ENCODE measurements at places on chromosomes 3 and 15.

DNA sequence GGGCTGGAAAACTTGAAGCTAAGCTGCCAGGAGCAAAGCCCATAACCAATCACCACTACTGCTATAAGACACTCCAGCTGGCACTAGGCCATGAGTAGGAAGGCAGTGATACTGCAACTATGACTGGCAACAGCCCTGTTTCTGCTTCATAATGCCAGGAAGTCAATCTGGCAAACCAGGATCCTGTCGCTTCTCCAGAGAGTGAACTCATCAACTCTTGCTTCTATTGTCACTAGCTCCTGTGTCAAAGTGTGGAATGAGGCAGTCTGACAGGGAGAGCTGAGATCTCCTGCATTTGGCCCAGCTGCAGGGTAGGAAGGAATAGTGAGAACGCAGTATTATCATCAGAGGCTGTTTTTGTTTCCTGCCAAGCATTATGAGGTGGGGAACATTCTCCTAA, 105.3 kb downstream of the CTNNB1 start:
- no peak for DNase-seq

DNA sequence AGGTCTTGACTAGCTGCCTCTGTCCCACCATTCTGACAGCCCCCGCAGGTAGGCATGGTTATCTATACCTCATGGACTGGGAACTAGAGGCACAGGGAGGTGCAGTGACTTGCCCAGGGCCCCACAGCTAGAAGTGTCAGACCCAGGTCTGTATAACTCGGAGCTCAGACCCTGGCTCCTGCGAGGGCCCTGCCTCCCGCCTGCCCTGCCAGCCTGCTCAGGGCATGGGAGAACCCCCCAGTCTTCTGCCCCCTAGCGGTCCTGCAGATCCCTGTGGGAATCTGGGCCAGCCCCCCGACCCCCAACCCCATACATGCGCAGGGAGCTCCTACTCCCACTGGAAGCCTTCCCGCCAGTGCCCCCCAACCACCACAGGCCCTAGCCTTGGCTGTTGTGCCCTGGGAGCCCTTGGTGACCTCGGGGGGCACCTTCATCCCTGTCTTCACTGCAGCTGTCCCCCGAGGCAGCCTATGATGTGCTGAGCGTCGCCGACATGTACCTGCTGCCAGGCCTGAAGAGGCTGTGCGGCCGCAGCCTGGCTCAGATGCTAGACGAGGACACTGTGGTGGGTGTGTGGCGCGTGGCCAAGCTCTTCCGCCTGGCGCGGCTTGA, 6.9 kb downstream of the ABTB1 start:
- DNase-seq = no peak

GRCh38 chr3:141407047-141407446, 38.7 kb downstream of the ZBTB38 start:
- no peak for DNase-seq

DNA sequence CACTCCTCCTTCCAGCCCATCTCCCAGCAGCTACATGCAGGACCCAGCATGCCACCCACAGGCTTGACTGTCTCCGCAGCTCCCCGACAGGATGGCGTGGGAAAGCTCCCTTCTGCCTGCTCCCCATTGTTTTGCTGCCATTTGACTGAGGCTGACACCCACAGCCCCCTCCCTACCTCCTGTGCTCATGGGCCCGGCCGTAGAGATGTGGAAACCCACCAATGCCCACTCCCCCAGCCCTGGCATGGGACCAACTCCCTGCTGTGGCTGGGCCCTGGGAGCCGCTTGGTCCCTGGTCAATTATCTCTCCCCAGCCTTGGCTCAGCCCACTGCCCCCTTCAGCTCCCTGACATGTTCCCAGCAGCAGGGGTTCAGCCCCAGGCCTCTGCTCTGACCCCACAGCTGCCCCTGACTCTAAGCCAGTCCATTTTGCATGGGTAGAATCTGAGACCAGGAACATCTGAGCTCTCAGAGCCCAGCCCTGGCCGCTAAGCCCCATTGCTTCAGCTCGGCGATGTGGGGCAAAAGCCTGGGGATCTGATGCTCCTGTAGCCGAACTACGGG, 8.2 kb downstream of the C3orf22 start:
- no peak for DNase-seq

- DNase-seq = no peak
Measured at GRCh38 chr15:63509955-63510940, 5.9 kb downstream of the USP3 start.

DNA sequence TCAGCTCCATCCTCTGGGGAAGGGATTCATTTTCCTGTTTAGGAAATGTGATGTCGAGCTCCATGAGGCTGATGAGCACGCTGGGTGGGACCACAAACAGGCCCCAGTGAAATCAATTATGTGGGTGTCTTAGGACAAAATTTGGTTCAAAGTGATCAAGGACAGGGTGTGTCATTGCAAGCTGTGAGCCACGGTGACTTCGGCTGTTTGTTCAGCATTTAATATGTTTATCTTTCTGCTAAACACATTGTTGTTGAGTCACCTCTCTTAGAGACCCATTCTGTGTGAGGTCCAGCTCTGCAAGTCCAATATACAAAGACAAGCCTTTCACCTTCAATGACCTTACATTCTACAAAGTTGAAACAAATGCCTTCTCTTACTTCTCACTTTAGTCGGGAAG, 41.3 kb downstream of the SSR3 start:
- no peak for DNase-seq

DNA sequence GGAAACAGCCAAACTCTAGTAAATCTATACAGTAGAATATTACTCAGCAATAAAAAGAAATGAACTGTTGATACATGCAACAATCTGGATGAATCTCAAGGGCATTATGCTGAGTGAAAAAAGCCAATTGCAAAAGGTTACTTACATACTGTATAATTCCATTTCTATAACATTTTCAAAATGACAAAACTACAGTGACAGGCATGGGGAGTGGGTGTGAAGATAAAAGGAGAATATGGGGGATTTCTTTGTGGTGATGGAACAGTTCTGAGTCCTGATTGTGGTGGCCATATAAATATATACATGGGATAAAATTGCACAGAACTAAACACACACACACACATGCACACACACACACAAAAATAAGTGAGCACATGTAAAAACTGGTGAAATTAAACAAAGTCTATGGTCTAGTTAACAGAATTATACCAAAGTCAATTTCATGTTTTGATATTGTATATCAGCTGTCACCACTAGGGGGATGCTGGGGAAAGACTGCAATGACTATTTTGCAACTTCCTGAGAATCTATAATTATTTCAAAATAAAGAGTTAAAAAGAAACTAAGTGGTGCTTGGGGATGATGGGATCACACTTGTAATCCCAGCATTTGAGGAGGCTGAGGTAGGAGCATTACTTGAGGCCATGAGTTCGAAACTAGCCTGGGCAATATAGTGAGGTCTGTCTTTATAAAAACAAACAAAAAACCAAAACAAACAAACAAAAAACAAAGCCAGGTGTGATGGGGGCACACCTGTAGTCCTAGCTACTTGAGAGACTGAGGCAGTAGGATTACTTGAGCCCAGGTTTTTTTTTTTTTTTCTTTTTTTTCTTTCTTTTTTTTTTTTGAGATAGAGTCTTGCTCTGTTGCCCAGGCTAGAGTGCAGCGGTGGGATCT, 66.0 kb downstream of the SPTSSB start:
- no peak for DNase-seq

DNA sequence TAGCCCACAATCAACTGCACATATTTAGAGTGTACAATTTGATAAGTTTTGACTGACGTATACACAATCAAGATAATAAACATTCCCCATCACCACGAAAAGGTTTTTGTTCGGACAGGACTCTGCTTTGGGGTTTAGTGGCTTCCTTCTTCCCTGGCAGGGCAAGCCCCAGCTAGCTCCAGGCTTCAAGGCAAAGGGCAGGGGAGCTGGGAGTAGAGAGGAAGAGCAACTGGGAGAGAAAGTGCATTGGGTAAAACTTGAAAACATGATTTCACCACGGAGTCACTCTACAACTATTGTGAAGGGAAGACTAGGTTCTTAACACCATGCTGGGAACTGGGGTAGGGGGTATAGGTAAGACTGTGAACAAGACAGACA, 185.1 kb upstream of the UBE2E1 start:
- no peak for DNase-seq

- DNase-seq = no peak
Measured at GRCh38 chr3:190307164-190307545, 15.1 kb downstream of the CLDN1 start.

- no peak for DNase-seq
Measured at GRCh38 chr3:64593350-64593749, 94.5 kb downstream of the ADAMTS9 start.

- DNase-seq = no peak
Measured at GRCh38 chr3:141860086-141860669, 16.3 kb upstream of the ATP1B3 start.

- no peak for DNase-seq
Measured at GRCh38 chr3:47162697-47163168, 1.2 kb downstream of the SETD2 start.

GRCh38 chr3:15273227-15273626, 59.2 kb downstream of the SH3BP5 start:
- DNase-seq = no peak

GRCh38 chr3:49519916-49520385, 34.3 kb upstream of the BSN start:
- no peak for DNase-seq

GRCh38 chr15:66563126-66563525, 2.7 kb downstream of the LCTL start:
- no peak for DNase-seq

DNA sequence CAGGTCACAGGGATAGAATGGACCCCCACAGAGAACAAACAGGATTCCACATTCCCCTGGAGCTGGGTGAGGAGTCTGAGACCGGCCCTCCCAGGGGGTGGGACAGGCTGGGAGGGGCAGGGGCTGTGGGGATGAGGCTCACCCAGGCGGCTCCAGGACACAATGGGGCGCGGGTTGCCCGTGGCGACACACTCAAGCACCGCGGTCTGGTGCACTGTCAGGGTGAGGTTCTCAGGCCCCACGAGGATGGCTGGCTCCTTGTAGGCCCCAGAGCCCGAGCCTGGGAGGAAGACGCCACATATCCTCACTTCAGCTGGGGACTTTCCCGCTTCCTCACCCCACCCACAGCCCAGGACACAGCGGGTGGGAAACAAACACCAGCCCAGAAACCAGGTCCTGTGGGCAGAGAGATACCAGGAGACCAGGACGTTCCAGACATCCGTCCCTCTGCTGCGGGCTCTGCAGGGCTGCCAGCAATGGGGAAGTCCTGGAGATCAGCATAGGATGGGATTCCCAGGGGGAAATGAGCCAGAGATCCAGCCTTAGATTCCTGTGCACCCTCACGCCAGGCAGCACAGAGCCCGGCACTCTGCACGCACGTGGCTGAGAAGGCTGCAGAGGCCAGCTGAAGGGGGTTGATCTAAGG, 30.2 kb downstream of the RNU5B-1 start:
- DNase-seq = no peak

GRCh38 chr15:89326316-89326715, 8.3 kb downstream of the POLG start:
- DNase-seq = no peak

- DNase-seq = no peak
Measured at GRCh38 chr15:74716651-74717050, 8.7 kb downstream of the CYP1A1 start.

DNA sequence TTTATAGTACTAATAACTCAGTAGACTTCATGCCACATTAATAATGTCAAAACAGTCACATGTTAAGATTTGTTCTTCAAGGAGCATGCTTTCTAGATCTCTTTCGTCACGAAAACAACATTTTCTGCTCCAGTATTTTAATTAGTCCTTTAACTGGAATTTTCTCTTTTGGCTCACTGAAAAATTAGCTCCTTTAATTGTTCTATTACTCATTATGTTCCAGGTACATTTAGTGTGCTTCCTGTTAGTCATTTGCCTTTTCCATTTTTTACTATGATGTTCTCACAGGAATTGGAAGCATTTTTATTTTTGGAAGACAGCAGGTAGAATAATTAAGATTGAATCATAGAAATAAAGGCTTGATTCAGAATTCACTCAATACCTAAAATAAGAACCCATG, 111.2 kb downstream of the SLC9A9 start:
- no peak for DNase-seq

- DNase-seq = no peak
Measured at GRCh38 chr3:16584880-16585279, 20.3 kb downstream of the DAZL start.

GRCh38 chr3:183827809-183828537, 2.6 kb upstream of the MAP6D1 start:
- no peak for DNase-seq

- no peak for DNase-seq
Measured at GRCh38 chr3:21839592-21839991, 88.6 kb upstream of the ZNF385D start.

DNA sequence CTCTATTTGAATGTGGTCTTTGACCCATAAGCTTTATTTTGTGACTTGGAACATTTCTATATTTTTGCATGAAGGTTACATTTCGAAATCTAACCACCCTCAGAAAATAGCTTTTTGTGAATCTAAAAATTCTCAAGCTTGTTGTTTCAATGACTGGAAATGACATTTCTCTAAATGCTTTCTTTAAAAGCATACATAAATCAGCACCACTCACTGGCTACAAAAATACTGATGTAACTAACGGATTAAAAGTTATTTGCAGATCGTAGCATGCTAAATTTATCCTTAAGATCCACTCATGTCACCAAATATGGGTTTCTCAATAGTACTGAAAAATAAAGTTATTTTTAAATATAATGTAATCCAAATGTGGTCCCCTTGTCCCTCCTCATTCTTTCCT, 55.2 kb upstream of the ACAN start:
- no peak for DNase-seq

DNA sequence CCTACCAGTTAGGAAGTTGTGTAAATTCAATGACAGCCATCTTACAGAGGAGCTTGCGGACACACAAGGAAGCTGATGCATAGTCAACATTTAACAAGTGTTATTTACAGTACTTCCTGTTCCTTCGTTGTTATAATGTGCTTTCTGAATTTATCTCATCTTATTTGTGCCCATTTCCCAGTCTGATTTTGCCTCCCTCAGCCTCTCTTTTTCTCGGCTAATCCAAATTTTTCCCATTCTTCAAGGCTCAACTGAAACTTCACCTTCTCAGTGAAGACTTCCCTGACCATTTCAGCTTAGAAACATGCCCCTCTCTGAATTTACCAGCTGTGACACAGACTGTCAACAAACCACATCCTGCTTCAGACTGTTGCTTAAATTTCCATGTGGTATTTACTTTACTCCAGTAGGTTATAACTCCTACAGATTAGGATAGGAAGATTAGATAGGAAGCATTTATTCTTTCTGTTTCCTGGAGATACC, 55.7 kb upstream of the CP start:
- DNase-seq = no peak

- DNase-seq = no peak
Measured at GRCh38 chr15:63939531-63940130, 105.9 kb upstream of the HERC1 start.
